Activated CD4-positive, alpha-beta T cell treated with anti-CD3 and anti-CD28 coated beads, Interleukin-2, amount 50 U/mL, for 48 hours (primary cell): ENCODE measurements at places on chromosomes 12 and 14.

DNA sequence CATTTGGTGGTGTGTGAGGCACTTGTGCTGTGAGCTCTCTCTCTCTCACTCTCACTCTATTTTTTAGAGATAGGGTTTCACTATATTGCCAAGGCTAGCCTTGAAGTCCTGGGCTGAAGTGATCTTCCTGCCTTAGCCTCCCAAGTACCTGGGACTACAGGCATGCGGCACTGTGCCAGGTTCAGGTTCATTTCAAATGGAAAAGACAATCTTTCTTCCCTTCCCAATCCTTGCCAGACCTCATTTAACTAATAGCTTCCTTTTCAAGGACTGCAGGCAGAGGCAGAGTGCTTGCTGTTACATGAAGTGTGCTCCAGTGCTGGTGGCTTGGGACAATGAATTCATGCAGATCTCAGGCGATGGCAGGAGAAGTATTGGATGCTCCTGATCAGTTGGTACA lies 73.2 kb upstream of the BICD1 start:
- no peak for DNase-seq

- DNase-seq: no peak
Observed at GRCh38 chr12:728781-729180, 23.6 kb upstream of the WNK1 start.

GRCh38 chr14:94966344-94966743 lies 191.0 kb downstream of the DICER1 start:
- no peak for DNase-seq

DNA sequence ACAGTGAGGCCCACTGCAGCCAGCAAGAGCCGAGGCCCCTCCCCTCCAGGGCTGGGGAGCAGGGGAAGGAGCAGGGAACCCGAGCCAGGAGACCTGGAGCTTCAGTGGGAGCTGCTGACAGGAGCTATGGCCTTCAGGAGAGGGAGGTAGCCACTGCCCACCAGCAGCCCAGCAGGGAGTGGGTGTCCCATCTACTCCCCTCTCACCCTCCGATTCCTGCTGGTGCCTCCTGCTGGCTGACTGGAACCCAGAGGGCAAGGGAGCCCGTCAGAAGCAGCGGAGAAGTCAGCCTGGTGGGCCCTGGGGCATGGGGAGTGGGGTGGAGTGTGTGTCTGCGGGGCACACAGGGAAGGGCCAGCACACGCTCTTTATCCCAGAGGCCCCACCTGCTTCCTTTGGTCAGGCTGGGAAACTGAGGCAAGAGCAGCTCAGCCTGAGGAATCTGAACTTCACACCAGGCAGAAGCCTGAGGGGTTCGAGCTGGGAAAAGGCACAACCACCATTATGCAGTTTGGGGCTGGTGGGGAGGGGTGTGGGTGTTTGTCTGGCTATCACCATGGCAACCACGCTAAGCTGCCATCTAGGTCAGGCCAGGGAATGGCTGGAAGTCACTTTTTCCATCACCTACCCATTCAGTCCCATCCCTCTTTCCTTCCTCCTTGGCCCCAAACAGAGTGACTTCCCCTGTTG lies 36.8 kb upstream of the PLEKHG6 start:
- DNase-seq: no peak

DNA sequence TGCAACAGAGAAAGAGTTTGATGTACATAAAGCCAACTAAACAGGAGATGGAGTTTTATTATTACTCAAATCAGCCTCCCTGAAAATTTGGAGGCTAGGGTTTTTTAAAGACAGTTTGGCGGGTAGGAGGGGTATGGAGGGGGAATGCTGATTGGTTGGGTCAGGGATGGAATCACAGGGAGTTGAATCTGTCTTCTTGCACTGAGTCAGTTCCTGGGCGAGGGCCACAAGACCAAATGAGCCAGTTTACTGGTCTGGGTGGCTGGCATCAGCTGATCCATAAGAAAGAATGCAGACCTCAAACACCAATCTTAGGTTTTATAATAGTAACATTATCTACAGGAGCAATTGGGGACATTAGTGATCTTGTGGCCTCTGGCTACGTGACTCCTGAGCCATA lies 64.9 kb downstream of the RIN3 start:
- DNase-seq: no peak

- DNase-seq: peak; percentile 47
Observed at GRCh38 chr14:58072288-58073071, 79.5 kb downstream of the ARMH4 start.

DNA sequence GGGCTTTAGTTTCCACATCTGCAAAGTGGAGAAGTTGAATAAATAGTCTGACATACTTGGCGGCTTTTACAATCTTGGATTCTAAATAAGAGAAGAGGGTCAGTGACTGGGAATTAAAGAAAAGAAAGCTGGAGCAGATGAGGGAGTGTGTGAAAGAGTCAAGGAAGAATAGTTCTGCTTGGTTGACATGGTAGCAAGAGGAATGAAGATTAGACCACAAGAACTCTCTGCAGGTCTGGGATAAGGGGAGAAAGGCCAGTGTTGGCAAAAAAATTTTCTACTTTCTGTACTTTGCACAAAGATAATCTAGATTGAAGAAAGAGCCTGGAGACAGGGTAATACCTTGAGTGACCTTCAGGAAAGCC lies 5.9 kb downstream of the ITGB7 start:
- DNase-seq: no peak
